Cerebellar cortex (tissue), 1 donor: ENCODE measurements at places on chromosomes 6 and 20.

GRCh38 chr20:15111654-15112053, 774.2 kb upstream of the FLRT3 start:
- DNase-seq = no peak

DNA sequence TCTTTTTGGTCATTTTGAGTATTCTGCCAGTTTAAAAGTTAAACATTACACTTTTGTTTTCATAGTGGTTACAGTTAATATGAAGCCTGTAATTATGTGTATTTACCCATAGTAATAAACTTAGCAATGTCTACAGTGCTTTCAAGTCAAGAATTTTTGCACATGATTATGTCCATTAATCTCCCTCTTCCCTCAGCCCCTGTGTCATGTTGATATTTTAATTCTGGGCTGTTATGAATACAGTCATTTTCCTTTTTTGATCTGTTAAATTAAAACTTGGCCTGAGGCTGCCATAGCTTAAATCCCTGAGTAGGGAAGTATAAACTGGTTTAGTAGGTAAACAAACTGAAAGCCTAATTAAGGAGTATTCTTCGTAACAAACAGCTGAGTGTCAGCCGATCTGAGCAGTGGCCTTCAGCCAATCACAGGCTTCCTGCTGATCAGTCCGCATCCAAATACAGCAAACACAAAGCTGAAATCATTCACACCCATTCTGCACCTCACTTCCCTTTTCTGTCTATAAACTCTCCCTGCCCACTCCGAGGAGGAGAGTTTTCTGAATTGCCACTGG, 9.5 kb upstream of the SFT2D1 start:
- DNase-seq = no peak

- DNase-seq = no peak
These were observed 126.6 kb upstream of the SPACA1 start for GRCh38 chr6:87921034-87921433.

DNA sequence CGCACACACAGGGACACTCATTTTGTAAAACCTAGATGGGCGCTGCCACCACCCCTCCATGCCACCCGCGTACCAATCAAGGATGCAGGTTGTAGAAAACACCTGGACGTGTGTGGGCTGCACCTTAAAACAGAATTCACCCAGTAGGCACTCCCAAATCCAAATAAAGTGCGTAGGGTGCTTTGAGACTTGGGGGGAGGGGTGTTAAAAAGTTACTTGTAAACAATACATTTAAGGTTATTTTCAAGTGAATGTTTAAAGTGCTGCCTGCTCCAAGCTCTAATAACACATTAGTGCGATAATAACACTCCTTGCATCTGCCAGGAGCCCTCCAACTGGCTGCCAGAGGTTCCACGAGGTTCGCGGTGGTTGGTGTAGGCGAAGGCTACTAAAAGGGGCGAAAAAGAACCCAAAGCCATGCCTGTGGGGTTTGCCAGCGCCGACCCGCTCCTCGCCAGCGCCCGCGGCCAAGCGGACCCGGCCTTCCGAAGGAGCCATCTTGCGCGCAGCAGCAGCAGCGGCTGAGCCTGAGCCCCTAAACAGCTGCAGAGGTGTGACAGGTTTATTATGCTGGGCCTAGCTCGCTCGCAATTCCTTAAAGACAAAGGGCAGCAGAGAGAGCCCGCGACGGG, 11.5 kb downstream of the FOXC1 start:
- DNase-seq = no peak

GRCh38 chr6:133889557-133890403, 867 bp downstream of the TCF21 start:
- no peak for DNase-seq

GRCh38 chr6:15504581-15505350, 158.1 kb downstream of the DTNBP1 start:
- DNase-seq = peak; percentile 71

DNA sequence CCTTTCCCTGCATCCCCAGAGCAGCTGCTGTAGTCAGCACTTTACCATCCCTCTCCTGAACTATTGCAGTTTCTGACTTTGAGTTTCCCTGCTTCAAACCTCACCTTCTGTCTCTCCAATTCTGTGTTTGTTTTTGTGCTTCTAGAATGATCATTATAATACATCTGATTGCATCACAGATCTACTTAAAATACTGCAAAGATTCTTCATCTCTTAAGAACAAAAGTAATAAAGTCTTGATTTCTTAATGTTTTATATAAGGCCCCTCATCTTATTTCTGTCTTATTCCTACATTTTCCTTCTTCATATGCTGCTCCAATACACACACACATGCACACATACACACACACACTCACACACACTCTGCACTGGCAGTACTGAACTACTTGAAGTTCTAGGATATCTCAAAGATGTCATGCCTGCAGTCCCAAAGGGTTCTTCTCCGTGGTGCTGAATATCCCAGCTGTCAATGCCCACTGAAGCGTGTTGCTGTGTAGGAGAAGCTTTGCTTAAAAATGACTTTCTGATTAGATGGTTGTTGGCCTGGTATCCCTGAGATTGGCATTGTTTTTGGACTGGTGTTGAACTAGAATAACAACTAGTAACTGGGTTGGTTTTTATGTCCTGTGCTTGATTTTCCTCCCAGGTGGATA, 97.2 kb downstream of the MAP3K4 start:
- DNase-seq = no peak

DNA sequence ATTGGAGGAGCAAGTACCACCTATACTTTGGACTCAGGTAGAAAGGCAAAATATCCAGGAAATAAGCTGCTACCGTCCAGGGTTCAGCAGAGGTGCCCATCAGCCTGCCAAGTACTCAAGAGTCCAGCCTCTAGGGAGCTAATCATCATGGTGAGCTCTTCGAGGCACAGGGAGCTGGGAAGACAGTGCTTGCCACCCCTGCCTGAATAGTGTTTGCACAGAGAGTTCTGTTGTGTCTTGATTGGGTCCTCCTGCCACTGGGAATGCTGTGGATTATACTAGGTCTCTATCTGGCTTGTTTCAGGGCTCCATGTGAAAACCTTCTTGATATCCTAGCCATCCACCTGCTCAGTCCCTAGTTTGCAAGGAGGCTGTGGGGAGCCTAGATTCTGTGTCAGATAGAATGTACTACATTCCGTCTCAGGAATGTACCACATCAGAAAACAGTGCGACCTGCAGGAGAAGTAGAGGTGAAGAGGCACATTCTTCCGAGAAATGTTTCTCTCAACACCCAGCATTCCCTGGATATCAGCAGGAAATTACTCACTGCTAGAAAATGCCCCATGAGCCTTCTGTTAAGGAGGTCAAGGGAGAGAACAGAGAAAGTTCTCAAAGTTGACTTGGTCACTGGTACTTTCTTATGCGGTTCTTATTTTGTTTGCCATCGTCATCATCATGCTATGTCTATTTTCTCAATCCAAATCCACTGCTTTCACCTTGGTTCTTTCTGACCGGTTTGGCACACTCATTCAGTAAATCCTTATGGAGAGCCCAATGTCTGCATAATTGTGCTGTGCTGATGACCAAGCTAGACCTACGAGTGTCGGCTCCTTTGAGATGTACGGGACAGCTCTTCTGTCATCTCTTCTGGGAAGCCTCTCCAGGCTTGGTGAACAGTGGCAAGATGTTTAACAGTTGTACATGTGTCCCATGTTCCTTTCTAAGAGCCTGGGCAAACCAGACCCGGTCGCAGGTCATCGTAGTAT, 30.7 kb downstream of the PTPN1 start:
- peak; percentile 46 for DNase-seq

GRCh38 chr6:82614518-82614917, 250.9 kb downstream of the TPBG start:
- no peak for DNase-seq

GRCh38 chr6:41469156-41470028, 76.8 kb upstream of the FOXP4 start:
- no peak for DNase-seq

DNA sequence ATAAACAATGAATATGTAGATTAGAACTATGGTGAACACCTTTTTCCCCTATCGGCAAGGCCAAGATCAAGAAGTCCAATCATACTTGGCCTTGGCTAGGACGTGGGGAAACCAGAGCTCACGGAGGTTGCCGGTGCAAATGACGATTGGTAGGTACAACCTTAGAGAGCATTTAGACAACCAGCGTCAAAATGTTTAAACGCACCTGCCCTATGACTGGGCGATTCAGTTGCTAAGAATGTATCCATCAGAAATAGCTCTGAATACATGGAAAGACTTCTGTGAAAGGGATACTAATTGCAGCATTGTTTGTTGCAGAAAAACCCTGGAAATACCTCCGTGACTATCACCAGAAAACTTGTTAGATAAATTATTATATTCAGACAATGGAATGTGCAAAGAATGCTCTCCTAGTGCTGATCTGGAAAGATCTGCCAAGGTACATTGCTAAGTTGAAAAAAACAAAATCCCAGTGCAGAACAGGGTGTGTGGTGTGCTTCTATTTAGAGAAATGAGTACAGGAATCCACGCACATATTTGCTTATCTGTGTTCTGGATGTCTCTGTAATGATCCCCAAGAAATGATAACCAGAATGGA, 48.0 kb upstream of the PTPN1 start:
- DNase-seq = no peak

DNA sequence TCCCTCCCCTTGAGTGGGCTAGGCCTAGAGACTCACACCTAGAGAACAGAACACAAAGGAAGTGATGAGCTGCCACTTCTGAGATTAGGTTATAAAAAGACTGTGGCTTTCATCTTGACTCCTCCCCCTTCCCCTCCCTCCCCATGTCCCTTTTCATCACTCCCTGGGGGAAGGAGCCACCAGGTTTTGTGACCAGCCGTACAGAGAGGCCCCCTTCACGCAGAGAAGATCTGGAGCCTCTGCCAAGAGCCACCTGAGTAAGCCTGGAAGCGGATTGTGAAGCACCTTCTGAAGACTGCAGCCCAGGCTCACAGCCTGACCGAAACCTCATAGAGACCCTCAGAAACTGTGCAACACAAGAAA, 118.4 kb upstream of the NXT1 start:
- no peak for DNase-seq

DNA sequence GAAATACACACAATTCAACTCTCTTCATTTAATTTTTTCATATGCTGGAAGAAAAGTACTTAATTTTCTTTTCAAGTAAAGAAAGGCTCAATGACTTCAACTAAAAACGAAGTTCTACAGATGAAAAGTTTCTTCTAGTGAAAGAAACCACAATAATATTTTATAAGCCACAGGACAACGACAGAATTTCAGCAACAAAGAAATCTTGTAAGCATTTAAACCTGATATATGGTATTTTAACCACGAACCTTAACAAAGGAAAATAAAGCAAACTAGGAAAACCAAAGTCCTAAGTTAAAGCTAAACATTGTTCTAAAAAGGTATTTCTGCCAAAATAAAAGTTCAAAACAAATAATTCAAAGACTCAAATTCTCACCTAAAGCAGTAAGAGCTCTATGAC, 24.6 kb upstream of the DST start:
- DNase-seq = no peak

- no peak for DNase-seq
These were observed 275.4 kb downstream of the TSHZ2 start for GRCh38 chr20:53247468-53248103.

GRCh38 chr20:45508068-45508886, 7.1 kb downstream of the SPINT3 start:
- no peak for DNase-seq

- DNase-seq = no peak
These were observed 2.8 kb upstream of the DIDO1 start for GRCh38 chr20:62929051-62929538.

- no peak for DNase-seq
These were observed 76.6 kb upstream of the HSF2 start for GRCh38 chr6:122322824-122323223.

- DNase-seq = peak; percentile 71
These were observed 77.6 kb downstream of the RIN2 start for GRCh38 chr20:19835533-19836222.

- DNase-seq = no peak
These were observed 524.5 kb downstream of the BMP2 start for GRCh38 chr20:7291946-7292345.

DNA sequence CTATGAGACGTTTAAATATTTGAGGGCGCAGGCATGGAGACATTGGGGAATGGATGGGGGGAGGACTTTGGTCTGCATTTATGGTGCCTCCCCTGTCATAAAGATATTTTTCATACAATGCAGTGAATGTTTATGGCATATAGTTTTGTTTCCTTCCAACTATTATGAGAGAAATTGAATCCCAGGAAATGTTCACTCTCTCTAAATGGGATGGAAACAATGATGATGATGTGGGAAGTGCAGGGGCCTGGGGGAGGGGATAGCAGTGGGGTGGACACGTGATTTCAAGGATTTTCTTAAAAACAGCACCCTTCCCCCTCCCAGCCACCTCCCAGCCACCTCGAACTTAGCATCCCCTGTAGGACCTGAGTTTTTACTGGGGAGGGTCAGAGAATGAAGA, 69.9 kb downstream of the TOX2 start:
- no peak for DNase-seq
